ENCODE measurements at places on chromosomes 3 and 15.

GRCh38 chr3:190064112-190064511, 56.6 kb downstream of the P3H2 start:
- no peak for DNase-seq

DNA sequence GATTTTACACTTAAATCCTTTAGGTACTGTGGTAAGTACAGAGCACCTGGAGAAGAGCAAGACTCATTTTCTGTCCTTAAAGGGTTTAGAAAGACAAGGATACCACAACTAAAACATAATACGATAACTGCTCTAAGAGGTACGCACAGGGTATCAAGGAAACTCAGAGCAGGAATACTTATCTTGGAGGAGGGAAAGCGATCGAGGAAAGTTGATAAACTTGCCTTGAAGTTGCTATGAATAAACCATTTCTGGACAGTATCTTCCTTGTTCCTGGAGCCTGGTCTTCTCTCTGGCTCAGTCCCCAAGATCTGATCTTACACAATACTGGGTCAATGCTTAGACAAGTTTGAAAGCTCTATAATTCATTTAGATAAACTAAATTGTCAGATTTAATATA, 17.6 kb upstream of the GATM start:
- no peak for DNase-seq

GRCh38 chr3:87674397-87675161, 384.2 kb downstream of the CGGBP1 start:
- DNase-seq = no peak

DNA sequence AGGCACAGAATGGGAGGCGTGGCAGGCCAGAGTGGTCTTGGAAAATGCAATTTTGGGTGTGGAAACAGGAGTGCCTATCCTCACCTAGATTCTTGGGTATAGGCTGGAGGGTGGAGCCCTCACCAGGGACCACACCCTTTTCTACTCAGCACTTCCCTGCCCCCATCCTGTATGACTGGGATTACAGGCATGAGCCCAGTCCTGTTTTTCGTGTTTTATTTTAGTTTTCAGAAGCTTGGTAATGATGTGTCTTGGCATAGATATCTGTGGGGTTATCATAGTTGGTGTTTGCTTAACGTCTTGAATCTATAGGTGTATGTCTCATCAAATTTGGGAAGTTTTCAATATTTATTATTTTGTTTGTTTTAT, 248.7 kb upstream of the CBLB start:
- DNase-seq = no peak

- no peak for DNase-seq
Observed at GRCh38 chr3:140597792-140598191, 80.1 kb upstream of the TRIM42 start.

DNA sequence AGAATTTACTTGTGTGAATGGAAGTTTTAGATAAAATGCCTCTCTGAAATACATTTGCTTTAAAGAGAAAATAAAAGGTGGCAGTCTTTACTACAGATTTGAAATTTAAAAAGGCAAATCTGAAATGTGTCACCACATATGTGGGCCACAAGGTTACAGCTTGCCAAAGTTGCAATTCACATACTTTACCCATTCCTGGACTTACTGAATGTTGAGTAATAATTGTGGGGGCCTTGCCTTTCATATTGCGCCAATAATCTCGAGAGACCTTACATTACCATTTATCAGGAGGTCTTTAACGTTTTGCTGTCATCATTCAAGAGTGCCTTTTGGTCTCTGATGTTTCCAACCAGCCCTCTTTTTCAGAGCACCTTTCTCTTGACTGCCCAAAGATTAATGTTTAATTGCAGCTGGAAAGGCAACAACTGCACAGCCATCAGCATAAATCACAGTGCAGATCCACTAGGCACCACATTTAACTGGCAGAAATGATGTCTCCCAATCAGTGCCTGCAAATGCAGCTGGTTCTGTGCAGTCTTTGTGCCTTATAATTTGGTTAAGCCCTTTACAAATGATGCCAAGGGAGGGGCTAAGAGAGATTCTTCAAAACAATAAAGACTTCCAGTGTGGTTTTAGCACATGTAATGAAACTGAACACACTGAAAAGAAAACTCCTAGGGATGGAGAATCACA, 206.8 kb downstream of the MAGI1 start:
- no peak for DNase-seq

GRCh38 chr3:128323206-128324081, 143.2 kb downstream of the DNAJB8 start:
- no peak for DNase-seq

- DNase-seq = no peak
Observed at GRCh38 chr3:132817646-132818177, 95.5 kb upstream of the NPHP3 start.

GRCh38 chr15:83612226-83612625, 41.7 kb upstream of the ADAMTSL3 start:
- no peak for DNase-seq

- DNase-seq = no peak
Observed at GRCh38 chr15:28985691-28986090, 99.9 kb downstream of the APBA2 start.

GRCh38 chr3:167723025-167723512, 11.6 kb downstream of the PDCD10 start:
- DNase-seq = no peak

GRCh38 chr3:44427683-44428082, 49.8 kb downstream of the ZNF445 start:
- DNase-seq = no peak

- DNase-seq = no peak
Observed at GRCh38 chr3:42347928-42348327, 62.5 kb downstream of the LYZL4 start.

DNA sequence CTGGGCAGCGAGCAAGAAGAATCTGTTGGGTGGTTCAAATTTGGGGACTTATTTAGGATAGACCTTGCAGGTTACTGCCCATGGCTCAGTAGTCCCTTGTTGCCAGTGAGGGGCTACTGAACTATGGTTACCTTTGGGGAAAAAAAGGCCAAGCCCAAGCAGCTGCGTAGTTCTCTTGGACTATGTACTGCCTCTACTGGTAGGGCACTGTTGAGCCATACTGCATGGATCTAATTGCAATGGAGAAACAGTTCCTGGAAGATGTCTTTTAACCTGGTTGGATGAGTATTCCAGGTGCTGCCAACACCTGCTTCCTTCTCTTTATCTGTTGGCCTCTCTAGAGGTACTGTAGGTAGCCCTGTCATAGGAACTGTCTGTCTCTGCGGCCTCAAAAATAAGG, 671.9 kb upstream of the CBLB start:
- DNase-seq = no peak

DNA sequence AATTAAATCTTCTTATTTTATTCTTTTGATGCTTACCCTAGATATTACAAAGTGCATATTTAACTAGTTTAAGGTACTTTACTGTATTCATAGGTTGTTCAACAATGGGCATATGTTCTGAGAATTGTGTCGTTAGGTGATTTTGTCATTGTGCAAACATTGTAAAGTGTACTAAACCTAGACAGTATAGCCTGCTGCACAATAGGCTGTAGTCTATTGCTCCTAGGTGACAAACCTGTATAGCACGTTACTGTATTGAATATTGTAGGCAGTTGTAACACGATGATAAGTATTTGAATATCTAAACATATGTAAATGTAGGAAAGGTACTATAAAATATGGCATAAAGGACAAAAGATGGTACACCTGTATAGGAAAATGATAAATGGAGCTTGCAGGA, 100.7 kb downstream of the CACNA2D3 start:
- no peak for DNase-seq

DNA sequence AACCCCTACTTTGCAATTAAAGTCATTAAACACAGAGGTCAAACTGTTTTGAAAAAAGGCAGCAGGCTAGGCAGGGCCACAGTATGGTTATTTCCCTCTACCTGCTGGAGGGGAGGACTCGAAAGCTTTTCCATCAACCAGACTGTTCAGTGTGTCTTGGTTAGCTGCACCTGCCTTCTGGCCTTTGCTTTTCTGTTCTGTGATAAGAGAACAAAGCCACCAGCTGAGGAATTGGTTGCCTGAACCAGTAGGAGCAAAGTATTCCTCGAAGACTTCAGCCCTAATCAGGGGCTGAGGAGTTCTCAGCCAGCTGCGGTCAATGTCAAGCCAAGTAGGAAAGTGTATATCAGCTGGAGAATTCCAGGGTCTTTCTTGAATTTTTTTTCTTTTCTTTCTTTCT, 132.5 kb downstream of the SOX2 start:
- DNase-seq = no peak

GRCh38 chr15:35956056-35956455, 410.1 kb upstream of the DPH6 start:
- no peak for DNase-seq

DNA sequence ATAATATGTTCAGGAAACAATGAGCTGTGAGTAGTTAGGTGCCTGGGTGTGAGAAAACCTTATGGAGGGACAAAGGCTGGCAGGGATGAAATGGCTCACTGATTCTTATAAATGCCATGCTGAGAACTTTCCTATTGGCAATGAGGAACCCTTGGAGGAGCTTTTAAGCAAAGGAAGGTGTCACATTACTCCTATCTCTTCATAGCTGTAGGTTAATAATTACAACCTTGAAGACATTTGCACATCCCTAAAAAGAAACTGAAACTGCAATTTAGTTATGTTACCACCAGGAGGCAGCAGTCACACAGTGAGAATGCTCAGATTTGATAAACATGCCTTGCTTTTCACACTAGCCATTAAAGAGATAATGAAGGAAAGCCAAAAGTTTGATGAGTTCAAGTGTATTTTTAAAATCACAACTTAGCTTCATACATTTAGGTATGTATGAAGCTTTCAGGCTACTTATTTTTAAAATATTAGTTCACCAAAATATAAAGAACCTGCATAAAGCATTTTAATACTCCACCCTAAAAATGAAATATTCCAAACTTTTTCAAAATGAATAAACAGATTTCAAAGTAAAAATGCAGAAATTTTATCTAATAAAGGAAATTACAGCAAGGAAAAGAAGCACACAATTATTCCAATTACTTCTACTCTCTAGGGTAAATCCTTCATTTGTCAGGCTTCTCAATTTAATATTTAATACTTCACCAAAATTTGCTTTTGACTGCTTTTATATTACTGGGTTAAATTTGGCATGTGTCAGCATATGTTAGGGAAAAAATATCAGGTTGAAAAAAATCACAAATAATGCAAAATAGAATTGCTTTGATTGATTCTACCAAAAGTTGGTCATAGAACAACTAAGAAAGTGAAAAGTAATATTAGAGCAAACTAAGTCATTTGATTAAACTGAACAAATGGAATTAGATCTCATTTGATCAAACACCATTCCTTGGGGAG, 136.9 kb upstream of the SLC2A2 start:
- no peak for DNase-seq

Measured in stimulated activated CD4-positive, alpha-beta T cell treated with anti-CD3 and anti-CD28 coated beads, Interleukin-4, amount 100 ng/mL, for 4 hours (primary cell).